GF-D8 (cell line): ENCODE measurements at places on chromosomes 2 and 18.
A peak's percentile ranks its signal among the peaks of the same experiment; 100 is the strongest.

- no peak for DNase-seq
Observed at GRCh38 chr18:2518473-2518872, 52.8 kb downstream of the METTL4 start.

- DNase-seq: no peak
Observed at GRCh38 chr2:223633656-223634055, 31.5 kb upstream of the SCG2 start.

DNA sequence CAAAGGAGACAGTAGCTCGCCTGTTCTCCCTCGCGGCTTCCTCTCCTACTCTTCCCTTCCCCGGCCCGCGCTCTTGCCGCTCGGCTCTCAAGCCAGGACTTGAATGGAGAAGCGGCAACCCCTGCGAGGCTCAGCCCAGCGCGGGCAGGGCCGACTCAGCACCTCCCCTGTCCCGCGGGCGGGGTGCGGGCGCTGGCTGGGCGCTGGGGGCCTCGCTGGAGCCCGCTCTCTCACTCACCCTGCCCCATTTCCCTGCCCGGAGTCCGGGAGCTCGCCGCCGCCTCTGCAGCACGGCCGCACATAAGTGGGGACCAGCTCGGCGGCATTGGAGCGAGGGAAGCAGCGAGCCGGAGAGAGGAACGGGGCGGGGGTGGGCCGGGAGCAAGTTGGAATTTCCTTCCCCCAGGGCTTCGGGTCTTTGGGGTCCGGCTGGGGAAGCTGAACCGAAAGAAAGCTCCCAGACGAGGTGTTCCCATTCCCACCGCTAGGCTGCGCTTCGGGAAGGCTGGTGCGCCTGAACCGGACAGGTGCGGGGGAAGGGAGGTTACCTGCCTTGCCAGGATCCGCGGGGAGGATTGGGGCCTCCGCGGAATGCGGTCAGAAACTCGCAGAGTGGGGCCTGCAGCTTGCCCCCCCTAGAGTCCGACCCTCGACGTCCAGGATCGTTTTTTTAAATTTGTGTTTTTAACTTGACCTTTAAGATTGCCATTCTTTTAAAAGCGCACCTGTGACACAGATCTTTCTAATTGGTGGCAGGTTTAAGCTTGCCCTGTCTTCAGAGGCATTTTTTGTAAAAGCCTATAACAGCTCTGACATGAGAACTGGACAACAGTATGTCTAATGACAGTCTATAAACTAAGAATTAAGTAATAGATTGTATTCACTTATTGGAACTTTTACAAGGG, at the start of gene COBLL1:
COBLL1 (minus strand) TSS at position 105 of the 905 bp plus-strand sequence. CDS start 627 bp downstream, outside the sequence.
- no peak for DNase-seq

DNA sequence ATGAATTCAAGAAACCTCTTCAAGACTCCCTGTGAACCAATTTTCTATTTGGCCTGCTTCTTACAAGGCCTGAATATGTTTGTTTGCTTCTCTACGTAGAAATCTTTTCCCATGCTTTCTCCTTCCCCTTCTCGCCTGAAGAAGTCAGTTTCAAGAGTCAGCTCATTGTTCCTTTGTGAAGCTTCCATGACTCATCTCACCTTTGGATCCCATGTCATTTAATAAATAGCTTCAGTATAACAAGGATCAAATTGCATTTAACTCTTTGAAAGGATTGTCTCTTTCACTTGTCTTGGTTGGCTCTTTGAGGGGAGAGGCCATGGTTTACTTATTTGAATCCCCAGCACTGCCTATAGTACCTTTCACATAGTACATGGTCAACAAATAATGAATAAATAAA, 28.4 kb downstream of the CPS1 start:
- DNase-seq: no peak

GRCh38 chr2:235908826-235909225, 259.4 kb downstream of the GBX2 start:
- DNase-seq: no peak

DNA sequence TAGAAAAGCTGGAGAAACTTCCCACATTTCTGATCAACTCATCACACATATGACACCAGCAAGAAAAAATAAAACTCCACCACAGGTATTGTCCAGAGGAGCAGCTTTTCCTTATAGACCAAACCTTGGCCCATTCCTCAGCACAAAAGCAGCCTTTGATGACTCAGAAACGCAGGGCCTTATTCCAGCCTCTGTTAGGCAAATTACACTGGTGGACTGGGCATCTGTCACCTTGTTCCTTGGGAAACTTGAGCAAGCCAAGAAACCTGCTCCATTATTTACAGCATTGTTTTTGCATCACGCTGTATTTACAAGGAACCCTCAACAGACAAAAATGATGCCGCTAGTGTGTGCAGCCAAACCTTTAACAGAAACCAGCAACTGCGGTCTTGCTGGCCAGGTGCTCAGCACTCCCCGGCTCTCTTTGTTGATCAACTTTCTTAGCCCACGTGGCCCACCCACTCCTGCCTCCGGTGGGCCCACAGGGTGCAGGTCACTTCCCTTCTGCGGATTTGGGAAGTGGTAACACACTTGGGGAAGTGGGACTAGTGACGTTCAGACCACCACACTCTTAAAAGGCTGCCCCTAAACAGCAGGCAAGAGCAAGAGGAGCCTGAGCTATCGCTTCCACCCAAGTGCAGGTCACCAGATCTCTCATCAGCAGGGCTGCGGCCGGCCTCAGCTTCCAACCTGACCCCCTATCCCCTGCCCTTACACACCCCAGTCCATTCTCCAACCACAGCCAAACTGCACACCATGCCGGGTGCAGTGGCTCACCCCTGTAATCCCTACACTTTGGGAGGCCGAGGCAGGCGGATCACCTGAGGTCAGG, 1.5 kb downstream of the AP1S3 start:
- DNase-seq: no peak

- no peak for DNase-seq
Observed at GRCh38 chr18:57207124-57207916, 60.4 kb downstream of the BOD1L2 start.

DNA sequence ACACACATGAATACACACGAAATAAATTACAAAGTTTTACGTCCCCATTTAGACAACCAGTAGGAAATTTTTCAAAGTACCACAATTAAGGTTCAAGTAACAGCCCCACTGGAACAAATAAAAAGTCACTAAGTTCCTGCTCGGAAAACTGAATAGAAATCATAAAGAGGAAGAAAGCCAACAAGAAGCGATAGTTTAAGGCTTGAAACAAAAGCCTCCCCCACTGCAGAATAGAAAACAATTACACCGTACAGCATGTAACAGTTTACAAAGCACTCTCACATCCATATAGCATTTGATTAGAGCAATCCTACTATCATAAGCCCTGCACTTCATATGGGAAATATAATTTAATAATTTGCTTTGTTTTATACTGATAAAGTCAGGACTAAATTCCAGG, 15.5 kb downstream of the KLF7 start:
- no peak for DNase-seq

- peak; percentile 2 for DNase-seq
Observed at GRCh38 chr2:230496891-230497290, 80.9 kb downstream of the SP100 start.

- no peak for DNase-seq
Observed at GRCh38 chr2:8564475-8564874, 117.4 kb upstream of the ID2 start.
